ENCODE measurements at places on chromosomes 4 and X. TPM values are rescaled to one million over a fixed set of nuclear protein-coding genes. Genes with fewer than 3 reads are reported as not detected.

DNA sequence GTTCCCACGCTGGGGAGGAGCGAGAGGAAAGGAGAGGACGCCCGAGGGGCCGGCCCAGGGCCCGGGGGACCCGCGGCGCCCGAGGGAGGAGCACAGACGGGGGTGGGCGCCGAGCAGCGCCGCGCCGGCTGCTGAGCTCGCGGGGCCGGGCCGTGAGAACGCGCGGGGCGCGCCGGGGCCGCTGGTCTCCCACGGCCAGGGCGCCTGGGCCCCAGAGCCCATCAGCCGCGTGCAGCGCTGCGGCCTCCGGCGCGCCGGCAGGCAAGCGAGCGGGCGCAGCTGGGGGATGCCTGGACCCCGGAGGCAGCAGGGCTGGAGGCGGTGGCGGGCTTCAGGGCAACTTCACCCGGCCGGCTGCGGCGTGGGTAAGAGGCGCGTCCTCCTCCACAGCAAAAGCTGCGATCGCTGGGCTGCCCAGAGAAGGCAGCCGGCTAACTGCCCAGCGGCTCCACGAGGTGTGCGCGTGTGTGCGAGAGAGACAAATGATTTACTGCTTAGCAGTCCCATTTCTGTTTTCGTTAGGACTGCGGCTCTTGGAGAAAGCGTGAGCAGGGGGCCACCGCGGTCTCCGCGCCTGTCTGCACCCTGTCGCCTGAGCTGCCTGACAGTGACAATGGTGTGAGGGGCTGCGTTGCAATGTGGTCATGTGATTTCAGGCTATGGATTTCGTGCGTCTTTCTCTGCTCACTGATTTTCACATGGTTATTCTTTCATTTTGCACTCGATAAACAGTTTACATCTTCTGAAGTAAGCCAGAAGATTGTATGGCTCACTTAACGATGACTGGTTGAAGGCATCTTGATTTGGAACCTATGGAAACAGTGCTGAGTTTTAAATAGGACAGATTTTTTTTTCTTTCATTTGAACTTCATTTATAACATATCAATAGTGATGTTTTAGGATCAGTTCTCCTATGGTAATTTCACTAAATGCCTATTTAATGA is 1.2 kb downstream of the GUCY1A1 start:
- peak; percentile 40 for DNase-seq

- no peak for DNase-seq
These were observed 25.7 kb downstream of the ARL9 start for GRCh38 chr4:56531149-56531770.

- DNase-seq = no peak
These were observed 71.2 kb downstream of the WDFY3 start for GRCh38 chr4:84895283-84895682.

The OFD1 gene
- 41.4 TPM for polyA plus RNA-seq

The PDZD4 gene
- 6.9 TPM for polyA plus RNA-seq

- DNase-seq = no peak
These were observed 70.8 kb upstream of the SHISA3 start for GRCh38 chr4:42326524-42326923.

- DNase-seq = no peak
These were observed 78.5 kb downstream of the ELOVL6 start for GRCh38 chr4:110119880-110120279.

- no peak for DNase-seq
These were observed 11.4 kb downstream of the BANK1 start for GRCh38 chr4:101801958-101802357.

The C4orf17 gene
- polyA plus RNA-seq = 0.13 TPM

The FDCSP gene
- 0.76 TPM for polyA plus RNA-seq

GRCh38 chrX:69615779-69616456 is at the start of gene EDA:
EDA (plus strand) TSS chrX:69616113.
- peak; percentile 78 for DNase-seq

The RHOXF2 gene
- polyA plus RNA-seq = 0.62 TPM

DNA sequence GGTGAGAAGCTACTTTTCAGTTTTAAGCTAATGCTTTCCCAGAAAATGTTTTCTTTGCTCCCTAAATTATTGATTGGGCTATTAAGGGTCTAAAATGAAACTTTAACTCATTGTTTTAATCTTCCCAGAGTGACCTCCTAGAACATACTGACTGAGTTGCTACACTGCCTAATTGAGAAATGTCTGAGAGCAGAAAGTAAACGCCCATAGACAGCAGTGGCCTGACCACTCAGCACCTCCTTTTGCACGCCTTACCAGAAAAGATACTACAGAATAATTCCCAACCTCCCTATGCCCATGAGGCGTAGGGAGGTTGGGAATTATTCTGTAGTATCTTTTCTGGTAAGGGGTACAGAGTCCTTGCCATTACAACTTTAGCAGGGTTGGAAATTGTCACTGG is 381.8 kb upstream of the LCORL start:
- no peak for DNase-seq

- no peak for DNase-seq
These were observed 55.0 kb downstream of the PRDM5 start for GRCh38 chr4:120867506-120867905.

The FABP2 gene
- 1.5 TPM for polyA plus RNA-seq

The NRK gene
- polyA plus RNA-seq = 14.8 TPM

The FATE1 gene
- polyA plus RNA-seq = not detected

DNA sequence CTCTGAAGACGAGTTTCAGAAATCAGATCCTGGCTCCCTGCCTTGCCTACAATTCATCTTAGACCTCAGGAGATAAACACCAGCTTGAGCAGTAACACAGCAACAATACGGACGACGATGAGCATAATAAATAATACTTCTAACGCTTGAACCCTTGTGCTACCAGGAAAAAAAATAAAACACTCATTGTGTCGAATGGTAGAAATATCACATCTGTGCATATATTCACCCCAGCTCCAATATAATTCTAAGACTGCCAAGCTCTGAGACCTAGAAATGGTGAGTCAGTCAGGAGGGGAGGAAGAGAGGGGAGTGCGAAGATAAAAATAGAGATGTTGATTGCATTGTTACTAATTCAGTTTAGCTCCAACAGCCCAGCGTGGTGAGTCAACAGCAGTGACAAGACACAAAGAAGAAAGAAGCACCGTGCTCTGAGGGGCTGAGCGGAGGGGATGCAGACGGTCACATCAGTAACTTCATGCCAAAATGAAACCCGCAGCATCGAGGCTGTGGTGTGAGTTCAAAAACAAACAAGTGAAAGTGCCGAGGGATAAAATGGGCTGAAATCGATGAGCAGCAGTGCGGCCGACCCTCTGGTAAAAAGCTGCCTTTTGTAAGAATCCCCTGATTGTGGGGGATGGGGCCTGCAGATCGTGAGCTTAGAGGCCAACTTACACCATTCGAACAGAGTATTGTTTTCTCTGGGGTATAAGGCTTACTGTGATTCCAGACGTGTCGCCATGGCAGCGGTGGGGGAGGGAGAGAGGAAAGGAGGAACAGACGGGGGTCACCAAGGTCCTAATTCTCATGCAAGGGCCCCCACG is 150.4 kb downstream of the MGST2 start:
- no peak for DNase-seq

GRCh38 chr4:98524230-98524629 is 134.2 kb downstream of the TSPAN5 start:
- DNase-seq = no peak

DNA sequence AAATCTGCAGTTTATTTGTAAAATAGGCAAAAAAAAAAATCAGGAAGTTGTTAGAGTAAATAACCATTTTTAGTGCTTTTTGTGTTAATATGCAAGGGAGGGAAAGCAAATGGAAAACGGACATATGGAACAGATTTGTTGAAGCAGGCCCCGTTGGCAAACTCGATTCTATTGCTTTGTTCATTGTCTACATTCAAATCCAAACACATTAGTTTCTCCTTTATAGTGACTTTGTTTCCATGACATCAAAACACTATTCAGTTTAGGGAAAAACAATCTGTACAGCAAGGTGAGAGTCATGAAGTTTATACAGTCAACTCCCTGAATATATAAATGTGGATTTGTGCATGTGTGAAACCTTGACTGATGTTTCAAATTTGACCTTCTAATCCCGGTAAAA is 142.2 kb downstream of the FAM47A start:
- DNase-seq = no peak

GRCh38 chr4:100042235-100042634 is 92.2 kb upstream of the H2AZ1 start:
- DNase-seq = no peak

DNA sequence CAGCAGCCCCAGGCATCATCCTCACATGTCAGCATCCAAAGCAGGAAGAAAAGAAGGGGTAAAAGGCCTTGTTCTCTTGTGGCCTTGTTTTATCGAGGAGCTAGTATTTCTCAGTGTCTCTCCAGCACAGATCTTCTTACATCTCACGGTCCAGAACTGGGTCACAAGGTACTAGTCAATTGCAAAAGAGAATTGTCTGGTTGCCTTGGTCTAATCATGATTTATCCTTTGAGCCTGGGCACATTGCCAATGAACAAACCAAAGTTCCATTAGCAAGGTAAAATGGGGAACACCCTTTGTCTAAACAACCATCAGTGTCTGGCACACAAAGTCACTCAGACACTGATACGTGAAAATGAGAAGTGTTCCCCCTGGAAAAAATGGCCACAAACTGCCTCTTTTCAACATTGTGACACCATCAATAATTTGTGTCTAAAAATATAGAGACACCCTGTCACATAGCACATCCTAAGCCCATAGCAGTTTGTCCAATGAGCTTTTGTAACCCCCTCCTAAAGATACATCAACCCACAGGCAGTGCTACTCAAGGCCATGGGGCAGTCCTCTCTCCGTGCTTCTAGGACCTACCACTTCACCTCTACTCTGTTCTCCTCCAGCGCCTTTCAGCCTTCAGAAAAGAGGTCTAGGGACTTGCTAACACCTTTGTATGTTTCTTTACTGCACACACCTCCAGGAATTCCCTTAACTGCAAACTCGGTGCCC is 534.4 kb downstream of the MID1IP1 start:
- DNase-seq = no peak

GRCh38 chr4:54228056-54228527 is 1.0 kb upstream of the PDGFRA start:
- DNase-seq = peak; percentile 80

The BEX5 gene
- polyA plus RNA-seq = 13.5 TPM

The CD99 gene
- 206 TPM for polyA plus RNA-seq

The GLRA3 gene
- not detected for polyA plus RNA-seq

DNA sequence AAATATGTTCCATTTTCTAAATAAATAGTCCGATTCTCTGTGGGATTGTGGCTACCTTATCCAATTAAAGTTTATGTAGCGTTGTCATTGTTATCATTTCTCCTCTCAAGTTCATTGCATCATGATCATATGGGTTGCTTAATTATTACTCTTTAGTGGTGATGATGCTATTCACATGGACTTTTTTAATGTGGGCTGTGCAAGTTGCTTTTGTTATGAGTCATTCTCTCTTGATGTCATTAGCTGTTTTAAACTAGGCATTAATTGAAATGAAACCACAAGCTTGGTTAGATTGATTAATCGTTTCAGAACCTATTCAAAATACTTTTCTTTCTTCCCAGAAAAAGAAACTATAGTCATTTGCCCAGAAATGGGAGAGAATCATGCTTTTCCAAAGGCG is 38.2 kb downstream of the NHS start:
- DNase-seq = no peak

DNA sequence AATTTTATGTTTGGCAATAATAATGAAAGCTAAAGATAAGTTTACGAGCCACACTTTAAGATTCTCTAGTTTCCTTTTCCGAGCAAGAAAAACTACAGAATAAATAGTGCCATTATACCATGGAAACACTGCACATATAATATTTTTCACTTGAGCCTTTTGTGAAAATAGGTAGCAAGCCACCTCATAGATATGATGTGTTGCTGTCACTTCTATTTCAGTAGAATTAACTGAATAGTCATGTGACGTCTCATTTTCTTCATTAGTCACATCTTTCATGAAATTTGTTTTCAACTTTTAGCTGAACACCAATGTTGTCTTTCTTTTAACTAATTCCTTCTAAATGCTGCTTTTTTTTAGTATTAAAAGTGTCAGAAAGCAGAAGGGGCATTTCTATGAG is 574.3 kb downstream of the INPP4B start:
- no peak for DNase-seq

The PCSK1N gene
- polyA plus RNA-seq = 6.8 TPM

DNA sequence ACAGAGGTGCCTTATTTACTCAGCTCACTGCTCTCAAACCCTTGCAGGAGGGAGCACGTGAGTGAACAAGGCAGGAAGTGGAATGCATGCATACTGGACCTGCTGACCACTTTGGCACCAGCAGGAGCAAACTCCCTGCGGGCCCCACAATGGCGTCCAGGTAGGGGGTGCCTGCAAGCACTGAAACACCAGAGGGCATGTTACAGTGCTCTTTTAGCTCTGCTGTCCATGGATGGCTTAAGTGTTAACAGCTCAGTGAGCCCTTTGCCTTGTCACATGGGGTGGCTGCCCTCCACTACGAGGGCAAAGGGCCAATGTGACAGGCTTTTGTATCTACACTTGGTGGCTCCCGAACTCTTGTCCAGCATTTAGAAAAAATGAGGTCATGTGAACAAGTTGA is 199.5 kb upstream of the UGT8 start:
- no peak for DNase-seq

DNA sequence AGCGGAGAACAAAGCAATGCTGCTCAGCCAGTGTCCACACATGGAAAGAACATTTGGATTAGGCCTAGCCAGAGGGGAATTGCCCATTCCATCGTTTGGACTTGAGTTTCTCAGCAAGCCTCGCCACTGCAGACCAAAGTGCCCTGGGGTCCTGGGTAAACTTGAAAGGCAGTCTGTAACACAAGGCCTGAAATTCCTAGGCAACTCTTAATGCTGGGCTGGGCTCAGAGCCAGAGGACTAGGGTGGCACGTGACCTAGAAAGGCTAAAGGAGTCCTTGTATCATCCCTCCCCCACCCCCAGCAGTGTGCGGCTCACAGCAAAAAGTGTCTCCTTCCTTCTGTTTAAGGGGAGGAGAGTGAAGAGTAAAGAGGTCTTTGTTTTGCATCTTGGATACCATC is 210.4 kb upstream of the ARX start:
- DNase-seq = no peak

The TCEAL6 gene
- polyA plus RNA-seq = 0.31 TPM
